ENCODE measurements at places on chromosomes 7 and 10.

GRCh38 chr10:74988054-74988775 lies 123.2 kb upstream of the SAMD8 start:
- no peak for DNase-seq

DNA sequence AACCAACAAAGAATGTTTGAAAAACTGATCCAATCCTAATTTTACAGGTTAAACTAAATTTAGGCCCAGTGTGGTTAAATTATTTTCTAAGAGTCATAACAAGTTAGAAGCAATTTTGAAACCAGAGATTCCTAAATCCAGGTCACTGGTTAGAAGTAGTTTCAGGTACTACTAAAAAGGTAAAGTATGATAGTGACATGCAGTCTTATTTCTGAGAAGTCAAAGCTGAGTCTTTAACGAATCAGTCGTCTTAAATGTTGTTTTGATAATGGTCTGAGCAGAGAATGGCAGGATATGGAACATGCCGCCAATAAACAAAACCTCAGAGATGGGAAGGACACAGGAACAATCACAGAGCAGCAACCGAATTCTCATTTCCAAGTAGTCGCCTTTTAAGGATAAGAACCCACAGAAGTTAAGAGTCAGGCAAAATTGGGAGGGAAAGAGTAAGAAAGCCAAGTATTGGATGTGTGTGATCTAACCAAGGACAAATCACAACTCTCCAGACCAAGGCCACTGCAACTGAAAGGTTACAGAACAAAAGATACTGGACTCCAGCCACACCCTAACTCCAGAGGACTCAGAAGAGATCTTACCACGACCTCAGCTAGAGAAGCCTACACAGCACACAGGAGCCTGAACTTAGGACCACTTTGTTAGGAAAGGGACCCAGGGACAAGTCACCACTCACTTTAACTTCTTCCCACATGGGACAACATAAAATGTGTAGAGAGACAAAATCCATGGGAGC lies 19.7 kb downstream of the TMEM243 start:
- no peak for DNase-seq

DNA sequence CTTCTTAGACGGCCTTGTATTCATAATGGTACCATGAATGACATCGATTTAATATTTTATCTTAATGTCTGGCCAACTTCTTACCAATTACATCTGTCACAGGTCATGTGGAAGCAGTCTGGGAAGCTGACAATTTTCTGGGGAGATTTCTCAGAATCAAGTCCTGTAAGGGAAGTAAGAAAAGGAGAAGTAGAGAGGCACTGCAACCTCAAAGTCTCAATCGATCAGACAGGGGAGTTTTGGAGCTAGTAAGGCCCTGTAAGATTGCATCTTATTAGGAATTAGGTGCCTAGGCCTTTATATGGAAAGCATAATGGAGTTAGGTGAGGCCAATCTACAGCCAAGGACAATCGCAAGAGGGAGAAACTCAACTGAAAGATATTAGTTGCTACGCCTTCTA lies 694.6 kb upstream of the SORCS1 start:
- no peak for DNase-seq

GRCh38 chr10:127149501-127150081 lies 46.8 kb downstream of the INSYN2A start:
- peak; percentile 4 for DNase-seq

GRCh38 chr10:120086066-120086465 lies 193.5 kb downstream of the SEC23IP start:
- no peak for DNase-seq

- no peak for DNase-seq
Observed at GRCh38 chr7:105790996-105791395, 85.4 kb downstream of the ATXN7L1 start.

DNA sequence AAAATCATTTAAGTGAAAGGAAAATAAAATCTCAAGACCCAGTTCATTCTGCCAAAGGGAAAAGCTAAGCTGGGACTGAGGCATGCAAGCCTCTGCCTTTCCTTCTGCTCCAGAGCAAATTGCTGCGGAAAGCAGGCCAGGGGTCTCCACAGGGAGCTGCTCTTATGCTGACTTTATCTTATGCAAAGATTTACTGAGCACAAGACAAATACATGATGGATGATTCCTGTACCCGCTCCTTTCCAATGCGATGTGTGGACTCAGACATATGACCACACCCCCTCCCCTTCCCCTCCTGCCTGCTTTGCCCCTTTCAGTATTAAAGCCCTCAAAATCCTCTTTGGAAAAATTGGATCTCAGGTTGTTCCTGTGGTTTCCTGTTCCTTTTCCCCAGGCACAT lies 74.2 kb upstream of the INSIG1 start:
- no peak for DNase-seq

DNA sequence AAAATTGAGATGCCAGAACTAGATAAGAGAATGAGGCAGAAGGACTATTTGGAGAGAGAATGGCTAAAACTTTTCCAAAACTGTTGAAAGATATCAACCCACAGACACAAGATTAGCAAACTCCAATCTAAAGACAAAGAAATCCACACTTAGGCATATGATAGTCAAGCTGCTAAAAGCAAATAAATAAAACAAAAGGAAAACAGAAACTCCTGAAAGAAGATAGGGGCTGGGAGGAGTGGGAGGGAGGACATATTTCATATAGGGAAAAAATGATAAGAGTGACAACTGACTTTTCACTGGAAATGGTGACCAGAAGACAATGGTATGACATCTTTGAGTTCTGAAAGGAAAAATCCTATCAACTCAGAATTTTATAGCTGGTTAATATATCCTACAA lies 105.4 kb upstream of the ADO start:
- DNase-seq = no peak

GRCh38 chr10:62527019-62527827 lies 153.1 kb downstream of the ZNF365 start:
- DNase-seq = no peak

- no peak for DNase-seq
Observed at GRCh38 chr10:7301006-7301778, 109.6 kb downstream of the SFMBT2 start.

DNA sequence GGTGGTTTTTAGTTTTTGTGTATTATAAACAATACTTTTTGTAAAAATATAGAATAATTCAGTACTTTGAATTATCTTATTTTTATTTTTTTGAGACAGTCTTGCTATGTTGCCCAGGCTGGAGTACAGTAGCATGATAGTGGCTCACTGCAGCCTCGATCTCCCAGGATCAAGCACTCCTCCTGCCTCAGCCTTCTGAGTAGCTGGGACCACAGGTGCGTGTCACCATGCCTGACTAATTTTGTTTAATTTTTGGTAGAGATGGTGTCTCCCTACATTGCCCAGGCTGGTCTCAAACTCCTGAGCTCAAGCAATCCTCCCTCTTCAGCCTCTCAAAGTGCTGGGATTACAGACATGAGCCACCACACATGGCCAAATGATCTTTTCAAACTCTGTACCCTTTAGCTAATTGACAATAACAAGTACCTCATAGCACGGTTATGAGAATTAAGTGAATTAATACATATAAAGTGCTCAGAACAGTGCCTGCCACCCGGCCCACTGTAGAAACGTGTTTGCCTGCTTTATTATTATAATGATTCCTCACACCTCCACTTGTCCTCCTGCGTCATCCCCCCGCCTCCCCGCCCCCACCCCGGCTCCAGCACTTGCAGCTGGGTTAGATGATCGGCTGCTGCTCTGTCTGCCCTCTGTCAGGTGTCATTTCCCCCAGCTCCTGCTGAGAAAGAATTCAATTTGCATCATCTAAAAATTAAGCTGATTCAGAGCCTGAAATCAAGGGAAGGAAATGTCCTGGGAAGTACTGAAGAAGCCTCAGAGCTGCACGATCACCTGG lies 53.6 kb upstream of the NRF1 start:
- DNase-seq = no peak

DNA sequence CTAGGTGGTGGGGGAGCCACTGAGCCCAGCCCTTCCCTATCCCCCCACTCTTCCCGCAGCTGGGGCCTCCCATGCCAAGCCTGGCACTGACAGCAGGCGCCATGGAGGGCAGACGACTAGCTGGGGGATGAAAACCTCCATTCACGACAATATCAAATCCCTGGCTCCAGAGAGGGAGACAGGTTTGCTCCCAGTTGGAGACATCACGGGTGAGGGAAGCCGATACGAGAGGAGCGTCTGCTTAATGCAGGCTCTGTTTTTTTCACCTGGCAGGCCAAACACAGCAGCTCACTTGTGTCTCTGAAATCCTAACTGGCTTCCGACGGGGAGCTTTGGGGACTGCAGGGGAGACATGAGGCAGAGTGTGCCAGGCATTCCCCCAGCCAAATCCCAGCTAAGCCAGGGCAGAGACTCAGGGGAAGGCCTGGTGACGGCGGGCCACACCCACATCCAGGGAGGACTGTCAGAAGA lies 307.4 kb upstream of the ZMIZ1 start:
- no peak for DNase-seq

DNA sequence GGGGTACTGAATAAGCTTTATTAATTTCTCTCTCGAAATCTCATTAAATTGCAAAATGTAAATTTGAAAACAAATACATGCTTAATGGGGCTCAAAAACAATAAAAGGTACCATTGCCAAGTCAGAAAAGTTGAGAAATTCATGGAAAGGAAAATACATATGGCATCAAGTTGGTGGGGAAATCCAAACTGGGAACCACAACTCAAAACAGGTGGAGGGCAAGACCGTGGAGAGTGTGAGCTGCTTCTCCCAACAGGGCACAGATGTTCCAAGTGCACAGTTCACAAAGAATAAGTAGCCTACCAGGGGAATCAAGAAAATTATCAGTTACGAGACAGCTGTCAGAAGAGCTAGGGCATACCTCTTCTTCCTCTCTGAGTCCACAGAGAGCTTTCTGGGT lies 26.6 kb downstream of the MKX start:
- DNase-seq = no peak

DNA sequence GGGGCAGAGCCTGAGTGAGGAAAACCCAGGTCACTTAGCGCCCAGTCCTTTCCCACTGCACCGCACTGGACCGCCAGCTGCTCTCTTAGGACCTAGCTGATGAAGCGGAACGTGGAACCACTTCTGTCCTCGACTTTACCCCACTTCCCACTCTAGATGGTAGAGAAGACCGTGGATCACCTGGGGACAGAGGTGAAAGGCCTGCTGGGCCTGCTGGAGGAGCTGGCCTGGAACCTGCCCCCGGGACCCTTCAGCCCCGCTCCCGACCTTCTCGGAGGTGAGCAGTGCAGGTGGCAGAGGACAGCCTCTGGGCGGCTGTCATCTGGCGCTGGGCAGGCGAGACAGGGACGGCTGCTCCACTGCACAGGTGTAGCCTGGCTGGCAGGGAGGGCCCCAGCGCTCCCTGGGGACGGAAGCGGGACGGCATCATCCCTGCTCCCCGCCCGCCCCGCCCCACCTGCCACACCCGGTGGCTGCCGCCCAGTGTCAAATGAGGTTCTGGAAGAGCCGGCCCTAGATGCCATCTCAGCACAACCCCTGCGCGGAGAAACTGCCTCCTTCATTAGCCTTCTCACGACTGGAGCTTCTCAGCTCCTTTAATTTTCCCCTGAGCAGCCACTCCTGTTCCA lies 11.7 kb downstream of the PLAC9 start:
- no peak for DNase-seq

GRCh38 chr10:72316748-72317435 lies 37.8 kb downstream of the DNAJB12 start:
- no peak for DNase-seq

DNA sequence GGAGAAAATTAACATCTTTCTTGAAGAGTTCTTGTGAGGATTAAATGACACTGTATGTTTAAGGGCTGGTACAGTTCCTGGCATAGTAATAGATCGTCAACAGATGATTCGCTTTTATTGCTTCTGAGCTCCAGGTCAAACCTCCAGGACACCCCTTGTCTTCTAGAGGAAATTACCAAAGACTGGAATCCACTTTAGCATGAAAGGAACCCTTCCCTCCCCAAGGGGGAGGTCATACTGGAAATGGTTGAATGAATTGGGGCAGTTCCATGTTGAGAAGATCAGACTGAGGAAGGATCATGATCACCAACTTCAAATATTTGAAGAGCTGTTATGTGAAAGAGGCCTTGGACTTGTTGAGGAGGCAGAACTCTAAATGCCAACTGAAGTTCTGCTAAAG lies 8.9 kb downstream of the NFE2L3 start:
- no peak for DNase-seq

DNA sequence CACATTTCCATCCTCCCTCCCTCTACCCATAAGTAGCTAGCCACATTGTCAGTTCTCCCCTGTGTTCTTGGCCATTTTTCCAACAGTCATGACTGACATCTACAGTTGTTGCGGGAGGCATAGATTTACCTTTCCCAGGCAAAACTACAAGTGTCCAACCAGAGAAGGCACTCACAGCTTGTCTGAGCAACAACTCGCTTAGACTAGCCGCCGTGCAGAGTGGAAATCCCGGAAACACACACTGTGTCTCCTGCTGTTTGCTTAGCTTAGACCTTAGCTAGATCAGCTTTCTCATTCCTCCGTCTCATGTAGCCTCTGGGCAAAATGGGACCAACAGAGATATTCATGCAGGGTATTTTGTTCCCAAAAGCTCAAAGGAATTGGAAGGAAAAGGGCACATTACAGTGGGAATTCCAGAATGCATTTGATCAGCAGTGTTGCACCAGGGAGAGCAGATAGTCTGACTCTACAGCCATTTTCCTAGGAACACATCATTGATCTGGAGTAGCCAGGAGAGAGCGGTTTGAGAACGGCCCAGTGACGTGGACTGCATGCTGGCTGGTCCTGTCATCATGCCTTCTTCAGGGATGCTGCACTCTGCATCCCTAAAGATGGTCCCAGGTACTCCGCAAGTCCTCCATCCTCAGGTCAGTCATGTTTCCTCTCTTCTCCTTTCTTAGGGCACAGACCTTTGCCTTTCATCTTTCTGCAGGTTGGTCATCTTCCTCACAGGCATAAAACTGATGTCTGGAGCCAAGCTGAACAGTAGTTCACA lies 89.4 kb downstream of the C10orf90 start:
- no peak for DNase-seq

DNA sequence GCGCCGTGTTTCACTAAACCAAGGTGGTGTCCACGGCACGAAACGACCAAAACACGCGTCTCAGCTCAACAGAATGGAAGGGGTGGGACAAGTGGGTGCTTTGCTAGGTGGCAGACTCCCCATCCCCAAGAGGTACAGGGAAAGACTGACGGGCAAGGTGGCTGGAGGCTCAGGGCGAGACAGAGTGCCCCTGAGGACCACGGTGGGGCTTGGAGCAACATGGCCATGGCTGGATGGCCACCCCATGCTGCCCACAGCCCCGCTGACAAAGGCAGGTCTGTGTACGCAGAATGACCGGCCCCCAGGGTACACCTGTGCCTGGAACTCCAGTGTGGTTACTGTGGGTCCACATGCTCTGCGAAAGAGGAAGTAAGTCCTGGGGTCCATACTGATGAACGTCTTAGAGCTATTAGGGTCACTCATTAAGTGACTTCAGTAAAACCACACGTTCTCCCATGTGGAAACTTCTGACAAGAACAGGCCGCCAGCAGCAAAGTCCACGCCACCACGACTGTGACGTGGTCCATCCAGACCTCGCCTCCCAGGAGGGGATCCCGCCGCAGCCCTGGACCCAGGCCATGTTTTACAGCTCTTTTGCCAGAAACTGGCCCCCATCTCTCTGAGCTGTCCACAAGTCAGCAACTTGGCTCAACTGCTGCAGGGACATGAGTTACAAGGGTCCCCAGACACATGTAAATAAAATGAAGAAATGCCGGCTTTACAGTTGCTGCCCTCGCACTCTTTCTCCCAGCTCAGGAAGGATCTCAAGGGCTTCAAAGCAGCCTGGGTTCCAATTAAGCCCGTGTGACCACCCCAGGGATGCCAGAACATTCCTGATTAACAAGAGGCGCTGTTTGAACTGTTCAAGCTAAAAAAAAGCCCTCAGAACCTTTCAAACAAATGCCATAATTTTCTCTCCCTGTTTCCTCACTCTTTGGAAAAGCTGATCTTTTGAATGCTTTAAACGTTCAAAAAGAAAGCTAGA lies 66.8 kb downstream of the MAD1L1 start:
- no peak for DNase-seq

GRCh38 chr7:137946011-137946410 lies 55.9 kb downstream of the CREB3L2 start:
- DNase-seq = no peak
